Stomach (tissue), 19 donors: ENCODE measurements at places on chromosomes 4 and X. TPM values are rescaled to one million over a fixed set of nuclear protein-coding genes. Genes with fewer than 3 reads are reported as not detected.

IL2 gene
- total RNA-seq, result not detected

CYP4V2 gene
- 26.3 TPM for total RNA-seq

POU3F4 gene
- not detected for total RNA-seq

GPR119 gene
- total RNA-seq, result not detected

ALB gene
- not detected for total RNA-seq

PDE5A gene
- total RNA-seq, result 10.7 TPM

PDK3 gene
- total RNA-seq, result 7.1 TPM

UBA6 gene
- 69.4 TPM for total RNA-seq

FNIP2 gene
- total RNA-seq, result 29.2 TPM

TFE3 gene
- total RNA-seq, result 13.0 TPM

PCSK1N gene
- 1.3 TPM for total RNA-seq

NLRP2B gene
- not detected for total RNA-seq

GPR143 gene
- not detected for total RNA-seq

DNA sequence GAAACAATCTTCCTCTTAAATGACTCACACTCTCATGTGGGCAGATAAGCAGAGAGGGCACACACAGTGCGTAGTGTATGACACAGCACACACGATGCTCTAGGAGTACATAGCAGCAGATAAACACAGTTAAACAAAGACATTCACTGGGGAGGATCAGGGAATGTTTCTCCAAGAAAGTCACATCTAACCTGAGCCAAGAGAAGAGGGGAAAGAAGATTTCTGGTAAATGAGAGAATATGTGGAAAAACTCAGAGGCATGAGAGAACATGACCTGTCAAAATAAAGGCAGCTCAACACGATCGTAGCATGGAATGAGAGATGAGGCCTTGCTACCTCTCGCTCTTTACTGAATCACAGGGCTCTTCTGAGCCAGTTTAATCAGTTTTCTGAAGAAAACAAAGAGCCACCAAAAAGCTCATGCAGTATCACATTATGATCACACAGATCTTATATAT is 251.0 kb downstream of the ANK2 start:
- no peaks in the 10 kb centered on the region for H3K4me1 ChIP-seq
- peak; percentile 72 for DNase-seq
- no peak overlapping the region for H3K4me3 ChIP-seq

DNA sequence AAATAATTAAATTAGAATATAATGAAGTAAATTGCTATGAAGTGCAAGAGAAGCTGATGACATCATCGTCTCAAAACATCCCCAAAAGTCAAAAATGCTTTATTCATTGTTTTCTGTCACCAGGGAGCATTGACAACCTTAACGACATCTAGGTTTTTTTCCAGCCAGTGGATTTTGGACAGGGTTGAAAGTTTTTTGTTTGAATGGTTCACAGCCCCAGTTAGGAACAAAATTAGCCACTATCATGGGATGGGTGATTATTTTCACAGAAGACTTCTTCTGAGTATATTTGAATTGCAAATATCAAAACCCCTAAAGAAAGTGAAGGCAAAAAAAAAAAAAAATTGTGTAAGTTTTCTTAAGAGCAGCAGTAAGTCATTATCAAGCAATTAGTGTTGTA is 826.1 kb downstream of the STPG2 start:
- no peaks in the 10 kb centered on the region for H3K27me3 ChIP-seq
- no peak for DNase-seq
- H3K4me3 ChIP-seq, result no peak overlapping the region
- no peaks in the 10 kb centered on the region for H3K36me3 ChIP-seq
- H3K27ac ChIP-seq, result no peak overlapping the region
- H3K4me1 ChIP-seq, result no peaks in the 10 kb centered on the region

- no peaks in the 10 kb centered on the region for H3K4me1 ChIP-seq
- DNase-seq, result no peak
- H3K27ac ChIP-seq, result no peak overlapping the region
- H3K4me3 ChIP-seq, result no peak overlapping the region
- no peaks in the 10 kb centered on the region for H3K27me3 ChIP-seq
- H3K36me3 ChIP-seq, result no peaks in the 10 kb centered on the region
These were observed 9.3 kb upstream of the PRMT9 start for GRCh38 chr4:147693218-147693617.

- no peak for DNase-seq
- H3K36me3 ChIP-seq, result peaks cover 43% of the 10 kb centered on the region
- no peaks in the 10 kb centered on the region for H3K4me1 ChIP-seq
- no peak overlapping the region for H3K27ac ChIP-seq
These were observed 32.7 kb downstream of the RBMX start for GRCh38 chrX:136847874-136848273.

- H3K36me3 ChIP-seq, result no peaks in the 10 kb centered on the region
- H3K4me1 ChIP-seq, result peaks cover 50% of the 10 kb centered on the region
- peak overlapping the region; percentile 56 for H3K4me3 ChIP-seq
- peak overlapping the region; percentile 93 for H3K27ac ChIP-seq
- peaks cover 4% of the 10 kb centered on the region for H3K27me3 ChIP-seq
- DNase-seq, result peak; percentile 87
These were observed 814 bp upstream of the RBM47 start for GRCh38 chr4:40630335-40631021.

DNA sequence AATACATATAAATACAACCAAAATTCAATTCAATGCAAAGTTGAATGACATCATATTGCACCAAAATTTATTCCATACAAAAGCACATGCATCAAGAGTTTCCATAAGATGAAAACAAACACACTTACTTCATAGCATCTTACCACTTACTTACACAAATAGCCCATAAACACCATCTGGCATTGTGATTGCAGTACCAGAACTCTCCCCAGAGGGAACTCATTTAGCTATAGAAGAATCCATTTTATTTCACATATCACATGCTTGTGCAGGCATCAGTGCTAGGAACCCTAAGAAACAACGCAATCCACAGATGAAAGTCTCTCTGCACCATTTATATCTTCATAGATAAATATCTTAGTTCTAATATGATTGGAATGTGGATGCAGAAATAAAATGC is 77.9 kb downstream of the SLC7A11 start:
- no peak overlapping the region for H3K4me3 ChIP-seq
- H3K36me3 ChIP-seq, result no peaks in the 10 kb centered on the region

GRCh38 chr4:850323-850945 is 24.5 kb upstream of the CPLX1 start:
- H3K4me1 ChIP-seq, result no peaks in the 10 kb centered on the region
- H3K36me3 ChIP-seq, result peaks cover 32% of the 10 kb centered on the region
- no peak overlapping the region for H3K4me3 ChIP-seq
- no peak for DNase-seq

DNA sequence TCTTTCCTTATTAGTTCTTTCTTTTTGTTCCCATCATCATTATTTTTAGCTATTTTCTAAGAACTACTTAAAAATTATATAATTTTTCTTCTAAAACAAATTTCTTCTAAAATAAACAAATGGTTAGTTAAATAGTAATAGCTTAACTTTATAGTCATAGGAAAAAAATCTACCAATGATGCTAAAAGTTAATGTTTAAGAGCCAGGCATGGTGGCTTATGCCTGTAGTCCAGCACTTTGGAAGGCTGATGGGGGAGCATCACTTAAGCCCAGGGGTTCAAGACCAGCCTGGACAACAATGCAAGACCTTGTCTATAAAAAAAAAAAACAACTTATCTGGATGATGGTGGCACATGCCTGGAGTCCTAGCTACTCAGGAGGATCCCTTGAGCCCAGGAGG is 127.1 kb upstream of the ANXA3 start:
- no peaks in the 10 kb centered on the region for H3K4me1 ChIP-seq
- H3K4me3 ChIP-seq, result no peak overlapping the region
- no peaks in the 10 kb centered on the region for H3K36me3 ChIP-seq
- no peak for DNase-seq

GRCh38 chr4:24244663-24245490 is 339.5 kb downstream of the DHX15 start:
- no peak for DNase-seq
- H3K4me3 ChIP-seq, result no peak overlapping the region
- no peaks in the 10 kb centered on the region for H3K27me3 ChIP-seq
- no peaks in the 10 kb centered on the region for H3K36me3 ChIP-seq
- peaks cover 4% of the 10 kb centered on the region for H3K4me1 ChIP-seq

GRCh38 chr4:70251250-70251944 is 9.0 kb downstream of the CSN3 start:
- no peaks in the 10 kb centered on the region for H3K4me1 ChIP-seq
- no peak overlapping the region for H3K4me3 ChIP-seq
- no peak for DNase-seq
- no peaks in the 10 kb centered on the region for H3K36me3 ChIP-seq
- no peaks in the 10 kb centered on the region for H3K27me3 ChIP-seq

DNA sequence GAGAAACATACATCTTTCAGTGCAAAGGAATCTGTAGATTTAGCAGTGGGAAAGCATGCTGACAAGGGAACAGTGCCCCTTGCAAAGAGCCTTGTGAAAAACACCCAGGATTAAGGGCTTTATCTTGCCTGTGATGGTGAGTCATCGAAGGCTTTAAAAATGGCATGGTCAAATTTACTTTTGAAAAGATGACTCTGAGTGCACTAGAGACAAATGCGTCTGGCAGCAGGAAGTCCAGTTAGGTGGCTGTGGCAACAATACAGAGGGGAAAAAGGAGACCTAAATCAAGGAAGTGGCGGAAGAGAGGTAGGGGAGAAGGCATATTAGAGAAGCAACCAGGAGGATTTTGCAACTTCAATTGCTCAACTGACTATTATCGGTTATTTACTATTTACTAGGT is 472.6 kb upstream of the CPEB2 start:
- H3K27ac ChIP-seq, result no peak overlapping the region
- no peaks in the 10 kb centered on the region for H3K36me3 ChIP-seq

DNA sequence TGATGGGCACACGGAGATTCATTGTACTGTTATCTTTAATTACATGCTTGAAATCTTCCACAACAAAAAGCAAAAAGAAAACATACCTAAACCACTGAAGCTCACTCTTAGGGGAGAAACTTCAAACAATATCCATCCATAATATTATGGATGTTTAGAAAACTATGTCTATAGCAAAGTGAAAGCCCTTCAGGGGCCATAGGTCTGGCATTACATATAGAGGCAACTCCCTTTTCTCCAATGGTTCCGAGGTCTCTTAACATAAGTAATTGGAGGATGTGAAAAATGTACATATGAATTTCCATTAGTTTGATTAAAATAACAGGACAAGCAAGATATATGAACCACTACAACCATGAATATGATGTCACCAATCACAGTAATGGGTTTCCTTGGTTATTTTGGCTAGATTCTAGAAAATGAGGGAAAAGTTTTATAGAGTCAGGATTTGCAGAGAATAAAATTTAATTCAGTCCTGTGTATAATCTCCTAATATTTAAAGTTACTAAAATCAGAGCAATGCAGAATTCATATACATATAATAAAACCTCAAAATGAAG is 10.8 kb downstream of the UGDH start:
- H3K4me1 ChIP-seq, result peaks cover 7% of the 10 kb centered on the region
- no peaks in the 10 kb centered on the region for H3K27me3 ChIP-seq
- no peak for DNase-seq
- H3K27ac ChIP-seq, result peak overlapping the region; percentile 62

DNA sequence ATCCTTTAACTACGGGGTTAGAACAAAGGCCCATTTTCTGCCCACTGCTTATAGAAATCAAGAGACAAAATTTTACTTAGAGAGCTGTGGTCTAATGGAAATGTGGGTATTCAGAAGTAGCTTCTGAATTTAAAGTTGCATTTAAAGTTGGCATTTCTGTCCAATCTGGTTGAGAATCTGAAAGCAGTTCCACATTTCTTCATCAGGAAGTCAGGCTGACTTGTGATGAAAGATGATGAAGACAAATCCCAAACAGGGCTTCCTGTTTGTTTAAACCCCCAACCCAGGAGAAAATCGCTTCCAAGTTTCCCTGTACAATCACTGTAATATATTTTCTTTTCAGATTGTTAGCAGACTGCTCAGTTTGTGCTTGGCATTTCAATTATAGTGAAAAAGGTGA is 345.3 kb downstream of the SPRY1 start:
- H3K27ac ChIP-seq, result no peak overlapping the region
- no peak for DNase-seq
- no peaks in the 10 kb centered on the region for H3K36me3 ChIP-seq
- H3K4me3 ChIP-seq, result no peak overlapping the region

GRCh38 chrX:149039057-149039456 is 466.0 kb downstream of the IDS start:
- H3K4me1 ChIP-seq, result no peaks in the 10 kb centered on the region
- no peaks in the 10 kb centered on the region for H3K27me3 ChIP-seq
- no peaks in the 10 kb centered on the region for H3K36me3 ChIP-seq
- DNase-seq, result no peak
- no peak overlapping the region for H3K4me3 ChIP-seq
- no peak overlapping the region for H3K27ac ChIP-seq

GRCh38 chrX:20128670-20129069 is 12.0 kb upstream of the MAP7D2 start:
- peaks cover 38% of the 10 kb centered on the region for H3K36me3 ChIP-seq
- H3K4me1 ChIP-seq, result no peaks in the 10 kb centered on the region
- no peak overlapping the region for H3K27ac ChIP-seq
- no peak for DNase-seq

DNA sequence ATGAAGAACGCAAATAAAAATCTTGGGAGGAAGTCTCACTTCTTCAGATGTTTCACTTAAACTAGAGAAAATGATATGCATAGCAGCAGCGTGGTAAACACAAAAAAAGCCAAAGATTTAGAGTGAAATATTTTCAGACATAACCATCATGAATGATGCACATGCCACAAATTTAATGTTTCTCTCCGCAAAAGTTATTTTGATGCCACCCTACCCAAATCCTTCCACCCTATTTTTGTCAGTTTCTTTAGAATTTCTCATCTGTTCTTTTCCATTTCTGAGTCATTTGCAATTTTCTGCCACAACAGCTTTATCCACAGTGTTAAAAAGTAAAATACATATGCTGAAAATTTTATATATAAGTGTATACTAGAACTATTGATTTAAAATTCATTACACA is 1663.7 kb upstream of the ADGRL3 start:
- H3K27ac ChIP-seq, result no peak overlapping the region
- no peak overlapping the region for H3K4me3 ChIP-seq
- no peaks in the 10 kb centered on the region for H3K27me3 ChIP-seq
- H3K36me3 ChIP-seq, result no peaks in the 10 kb centered on the region

GRCh38 chrX:50036426-50036825 is 114.0 kb downstream of the CLCN5 start:
- no peak overlapping the region for H3K27ac ChIP-seq
- no peak overlapping the region for H3K4me3 ChIP-seq
- H3K27me3 ChIP-seq, result no peaks in the 10 kb centered on the region

DNA sequence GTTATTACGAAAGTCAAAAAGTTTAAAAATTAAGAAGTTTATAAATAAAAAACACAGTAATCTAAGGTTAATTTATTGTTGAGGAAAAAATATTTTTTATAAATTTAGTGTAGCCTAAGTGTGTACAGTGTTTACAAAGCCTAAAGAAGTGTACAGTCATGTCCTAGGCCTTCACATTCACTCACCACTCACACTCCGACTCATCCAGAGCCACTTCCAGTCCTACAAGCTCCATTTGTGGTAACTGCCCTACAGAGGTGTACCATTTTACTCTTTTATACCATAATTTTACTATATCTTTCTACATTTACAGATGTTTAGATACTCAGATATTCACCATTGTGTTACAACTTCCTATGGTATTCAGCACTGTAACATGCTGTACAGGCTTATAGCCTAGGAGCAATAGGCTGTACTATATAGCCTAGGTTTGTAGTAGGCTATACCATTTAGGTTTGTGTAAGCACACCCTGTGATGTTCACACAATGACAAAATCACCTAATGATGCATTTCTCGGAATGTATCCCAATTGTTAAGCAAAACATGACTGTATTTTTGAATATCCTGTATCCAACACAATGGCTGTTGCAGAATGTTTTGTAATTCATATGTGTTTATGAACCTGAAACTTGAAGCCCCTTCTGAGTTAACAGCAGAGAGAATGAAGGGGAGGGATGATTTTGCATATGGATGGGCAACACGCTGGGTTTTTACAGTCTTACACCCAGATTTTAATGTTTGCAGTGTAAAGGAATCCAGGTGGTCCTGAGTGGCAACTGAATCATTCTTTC is 3.1 kb downstream of the PPBP start:
- H3K36me3 ChIP-seq, result no peaks in the 10 kb centered on the region
- H3K27ac ChIP-seq, result no peak overlapping the region
- DNase-seq, result no peak
- peaks cover 12% of the 10 kb centered on the region for H3K27me3 ChIP-seq
